ENCODE measurements at places on chromosomes 1 and 21.

DNA sequence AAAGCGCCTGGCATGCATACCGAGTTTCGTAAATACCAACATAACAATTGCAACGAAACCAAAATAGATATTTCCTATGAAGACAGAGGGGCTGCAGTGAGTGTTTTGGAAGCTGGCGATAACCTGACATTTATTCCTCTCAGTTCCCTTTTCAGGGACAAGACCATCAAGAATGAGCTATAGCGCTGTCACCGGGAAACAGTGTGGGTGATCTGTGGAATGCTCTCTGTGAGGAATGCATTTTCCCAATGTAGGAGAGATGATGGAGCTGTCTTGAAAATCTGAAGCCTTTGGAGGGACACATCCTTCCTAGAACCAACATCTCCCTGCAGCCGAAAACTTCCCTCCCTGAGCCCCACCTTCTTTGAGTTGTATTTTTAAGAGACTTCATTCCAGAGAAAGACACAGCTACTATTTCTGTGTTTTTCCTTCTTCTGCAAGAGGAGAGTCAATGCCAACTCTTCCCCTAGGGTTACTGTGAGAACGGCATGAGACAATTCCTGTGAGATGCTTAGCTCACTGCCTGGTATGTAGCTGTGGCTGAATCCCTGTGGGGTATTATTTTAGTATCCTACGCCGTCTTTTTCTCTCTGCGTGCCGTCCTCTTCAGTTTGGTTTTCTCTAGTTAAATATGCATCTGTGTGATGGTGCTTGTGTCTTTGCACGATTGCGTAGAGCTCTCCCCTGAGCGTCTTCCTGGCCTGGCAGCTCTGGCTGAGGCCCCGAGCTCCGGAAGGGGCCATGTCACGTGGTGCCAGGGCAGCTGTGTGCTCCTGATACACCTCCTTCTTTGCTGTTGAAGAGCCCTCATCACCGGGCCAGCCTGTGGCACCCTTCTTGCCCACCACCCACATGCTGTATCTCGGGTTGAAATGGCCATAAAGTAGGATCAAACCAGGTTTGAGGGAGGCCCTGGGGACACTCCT lies 45.2 kb downstream of the AJAP1 start:
- DNase-seq = no peak

GRCh38 chr1:230143534-230143933 lies 76.5 kb downstream of the GALNT2 start:
- DNase-seq = no peak

DNA sequence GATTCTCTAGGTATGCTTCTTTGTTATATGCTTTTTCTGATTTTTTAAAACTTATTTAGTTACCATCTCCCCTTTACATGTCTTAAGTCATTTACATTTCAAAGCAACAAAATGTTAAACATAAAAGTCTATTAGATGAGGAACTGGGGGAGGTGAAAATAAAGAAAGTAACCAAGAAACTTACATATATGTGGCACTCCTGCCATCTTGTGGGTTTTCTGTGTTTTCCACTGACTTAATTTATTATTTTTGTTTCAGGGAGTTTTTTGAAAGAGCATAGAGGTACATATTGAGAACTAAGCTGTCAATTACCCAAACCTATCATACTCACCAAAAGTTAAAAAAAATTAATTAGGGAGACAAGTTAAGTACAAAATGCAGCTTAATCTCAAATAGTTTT lies 1531.1 kb downstream of the MRPL39 start:
- no peak for DNase-seq

- no peak for DNase-seq
These were observed 391 bp upstream of the CENPS start for GRCh38 chr1:10429868-10430215.

- no peak for DNase-seq
These were observed 8.4 kb downstream of the NCSTN start for GRCh38 chr1:160351629-160352028.

GRCh38 chr1:66276218-66276617 lies 257.7 kb upstream of the SGIP1 start:
- DNase-seq = no peak

- no peak for DNase-seq
These were observed 6.9 kb upstream of the CSDE1 start for GRCh38 chr1:114764689-114765088.

DNA sequence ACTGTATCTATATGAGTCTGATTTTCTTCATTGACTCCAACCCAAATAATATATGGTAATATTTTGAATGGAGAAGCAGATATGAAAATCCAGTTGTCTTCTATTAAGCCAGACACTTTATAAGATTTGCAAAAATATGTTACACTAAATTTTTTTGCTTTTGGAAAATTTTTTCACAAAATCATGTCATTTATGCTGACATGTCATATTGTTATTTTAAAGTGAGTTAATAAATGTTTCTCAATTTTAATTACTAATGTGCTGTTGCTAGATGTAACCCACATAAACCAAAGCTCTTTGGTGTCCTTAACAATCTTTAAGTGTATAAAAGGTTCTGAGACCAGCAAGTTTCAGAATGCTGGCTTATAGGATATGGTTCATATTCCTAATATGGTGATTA lies 142.5 kb downstream of the HS2ST1 start:
- DNase-seq = no peak

DNA sequence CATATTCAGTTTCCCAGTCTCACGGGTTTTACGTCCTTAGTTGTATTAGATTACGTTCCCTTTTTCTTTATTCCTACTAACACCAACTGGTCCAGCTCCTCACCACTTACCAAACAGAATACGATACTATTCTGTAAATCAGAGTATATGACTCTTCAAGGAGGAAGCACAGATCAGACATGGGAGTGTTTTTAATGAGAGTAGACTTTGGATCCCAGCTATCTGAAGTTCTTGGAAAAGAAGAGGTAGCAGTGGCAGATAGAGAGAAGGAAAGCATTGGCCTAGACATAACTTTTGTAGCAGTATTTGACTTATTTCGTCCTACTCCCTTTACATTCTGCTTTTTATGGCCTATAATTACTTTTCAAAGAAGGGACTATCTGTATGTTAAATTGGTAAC lies 24.1 kb upstream of the PLA2G4A start:
- no peak for DNase-seq
